ENCODE measurements at places on chromosomes 4 and X. TPM values are rescaled to one million over a fixed set of nuclear protein-coding genes. Genes with fewer than 3 reads are reported as not detected.

Gene FAM9B
- not detected for total RNA-seq

Gene RGN
- not detected for total RNA-seq

Gene RTL5
- total RNA-seq: 0.08 TPM

Gene FAM193A
- total RNA-seq: 18.9 TPM

Gene GUCY1A1
- total RNA-seq: 0.14 TPM

Gene ZNF732
- not detected for total RNA-seq

Gene EFHC2
- total RNA-seq: 0.34 TPM

Gene CORIN
- total RNA-seq: not detected

Gene RPS6KA6
- 0.56 TPM for total RNA-seq

Gene ADGRG4
- total RNA-seq: not detected

Gene ZAR1
- not detected for total RNA-seq

Gene GLUD2
- 0.14 TPM for total RNA-seq

Gene CDKN2AIP
- total RNA-seq: 27.7 TPM

Gene MAGEA1
- not detected for total RNA-seq

Gene SCML1
- total RNA-seq: 4.1 TPM

Gene PARM1
- not detected for total RNA-seq

Gene NSUN7
- 0.19 TPM for total RNA-seq

Gene NAT8L
- 0.56 TPM for total RNA-seq

- H3K4me1 ChIP-seq: no peaks in the 10 kb centered on the region
- no peak overlapping the region for H3K27ac ChIP-seq
These were observed 34.6 kb upstream of the TBC1D9 start for GRCh38 chr4:140790765-140791164.

GRCh38 chrX:37912304-37912703 lies 64.9 kb upstream of the DYNLT3 start:
- no peaks in the 10 kb centered on the region for H3K4me1 ChIP-seq
- DNase-seq: no peak
- no peaks in the 10 kb centered on the region for H3K36me3 ChIP-seq
- H3K27ac ChIP-seq: no peak overlapping the region
- no peak overlapping the region for H3K4me3 ChIP-seq

- no peak overlapping the region for H3K4me3 ChIP-seq
- no peaks in the 10 kb centered on the region for H3K4me1 ChIP-seq
- no peaks in the 10 kb centered on the region for H3K36me3 ChIP-seq
- H3K27me3 ChIP-seq: no peaks in the 10 kb centered on the region
- H3K27ac ChIP-seq: no peak overlapping the region
These were observed 408.2 kb downstream of the SMARCA1 start for GRCh38 chrX:129115104-129115503.

- H3K4me1 ChIP-seq: no peaks in the 10 kb centered on the region
- no peak for DNase-seq
- no peak overlapping the region for H3K27ac ChIP-seq
- H3K36me3 ChIP-seq: no peaks in the 10 kb centered on the region
These were observed 540.3 kb downstream of the PCDH18 start for GRCh38 chr4:136992032-136992431.

- no peaks in the 10 kb centered on the region for H3K4me1 ChIP-seq
- H3K27me3 ChIP-seq: peaks cover 12% of the 10 kb centered on the region
- H3K36me3 ChIP-seq: no peaks in the 10 kb centered on the region
These were observed 187.0 kb downstream of the CCNG2 start for GRCh38 chr4:77344001-77344400.

DNA sequence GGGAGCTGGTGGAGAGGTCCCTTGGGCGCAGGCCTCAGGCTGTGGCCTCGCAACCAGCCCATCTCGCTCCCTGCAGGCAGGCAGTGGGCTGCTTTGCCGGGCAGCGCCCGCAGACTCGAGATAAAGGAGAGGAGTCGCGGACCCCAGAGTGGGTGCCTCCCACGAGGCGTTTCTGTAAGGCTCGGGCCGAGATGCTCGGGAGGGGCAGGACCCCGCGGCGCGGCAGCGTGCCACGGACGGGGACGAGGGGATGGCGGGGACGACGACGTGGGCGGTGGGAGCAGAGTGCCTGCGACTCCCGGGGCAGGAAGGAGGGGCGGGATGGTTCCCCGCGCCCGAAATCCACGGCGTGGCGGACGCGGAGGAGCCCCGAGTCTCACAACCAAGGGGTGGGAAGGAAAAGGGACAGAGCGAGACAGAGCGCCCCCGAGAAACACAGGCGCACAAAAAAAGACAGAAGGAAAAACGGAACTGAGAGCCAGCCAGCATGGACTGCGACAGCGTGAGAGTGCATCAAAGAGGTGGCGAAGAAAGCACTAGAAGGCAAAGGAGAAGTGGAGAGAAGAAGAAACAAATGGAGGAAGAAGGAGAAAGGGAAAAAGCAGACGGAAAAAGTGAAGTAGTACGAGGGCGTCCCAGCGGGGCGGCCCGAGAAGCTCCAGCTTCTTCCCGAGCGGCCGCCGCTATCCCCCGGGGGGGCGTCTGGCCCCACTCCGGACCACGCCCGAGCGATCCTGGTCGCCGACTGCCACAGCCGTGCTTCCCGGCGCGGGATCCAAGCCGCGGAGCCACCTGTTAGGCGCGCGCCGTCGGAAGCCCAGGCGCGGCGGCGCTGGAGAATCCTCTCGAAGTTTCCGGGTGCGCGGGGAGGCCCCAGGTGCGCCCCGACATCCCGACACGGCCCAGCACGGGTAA lies 1.5 kb downstream of the BEND4 start:
- H3K36me3 ChIP-seq: no peaks in the 10 kb centered on the region
- H3K4me1 ChIP-seq: peaks cover 15% of the 10 kb centered on the region
- peaks cover 67% of the 10 kb centered on the region for H3K27me3 ChIP-seq
- DNase-seq: no peak
- H3K4me3 ChIP-seq: peak overlapping the region; percentile 85

DNA sequence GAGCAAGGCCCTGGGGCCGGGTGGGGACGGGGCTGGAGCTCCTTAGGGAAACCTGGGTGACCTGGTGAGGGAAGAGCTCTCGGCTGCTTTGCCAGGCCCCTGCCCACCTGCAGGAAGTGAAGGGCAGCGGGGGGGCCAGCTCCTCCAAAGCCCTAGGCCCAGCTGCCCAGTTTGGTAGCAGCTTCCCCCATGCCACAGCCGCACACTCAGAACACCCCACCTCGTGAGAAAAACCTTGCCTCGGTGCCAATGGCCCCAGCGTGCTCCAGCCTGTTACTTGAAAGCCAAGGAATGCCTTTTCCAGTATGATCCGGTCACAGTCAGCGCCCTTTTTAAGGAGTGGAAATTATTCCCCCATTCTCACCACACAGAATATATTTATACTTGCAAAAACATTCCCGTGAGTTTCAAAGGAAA lies 38.3 kb downstream of the ACOX3 start:
- H3K4me1 ChIP-seq: no peaks in the 10 kb centered on the region
- H3K4me3 ChIP-seq: no peak overlapping the region
- H3K27ac ChIP-seq: no peak overlapping the region
- no peak for DNase-seq

- DNase-seq: no peak
- no peaks in the 10 kb centered on the region for H3K4me1 ChIP-seq
- no peaks in the 10 kb centered on the region for H3K36me3 ChIP-seq
- no peak overlapping the region for H3K4me3 ChIP-seq
- H3K27me3 ChIP-seq: no peaks in the 10 kb centered on the region
These were observed 92.8 kb downstream of the EVC2 start for GRCh38 chr4:5615496-5616075.

GRCh38 chr4:110616238-110617074 lies 6.4 kb downstream of the PITX2 start:
- peaks cover 98% of the 10 kb centered on the region for H3K27me3 ChIP-seq
- H3K4me1 ChIP-seq: peaks cover 25% of the 10 kb centered on the region
- H3K36me3 ChIP-seq: peaks cover 4% of the 10 kb centered on the region
- no peak for DNase-seq
- no peak overlapping the region for H3K4me3 ChIP-seq
- H3K27ac ChIP-seq: no peak overlapping the region

DNA sequence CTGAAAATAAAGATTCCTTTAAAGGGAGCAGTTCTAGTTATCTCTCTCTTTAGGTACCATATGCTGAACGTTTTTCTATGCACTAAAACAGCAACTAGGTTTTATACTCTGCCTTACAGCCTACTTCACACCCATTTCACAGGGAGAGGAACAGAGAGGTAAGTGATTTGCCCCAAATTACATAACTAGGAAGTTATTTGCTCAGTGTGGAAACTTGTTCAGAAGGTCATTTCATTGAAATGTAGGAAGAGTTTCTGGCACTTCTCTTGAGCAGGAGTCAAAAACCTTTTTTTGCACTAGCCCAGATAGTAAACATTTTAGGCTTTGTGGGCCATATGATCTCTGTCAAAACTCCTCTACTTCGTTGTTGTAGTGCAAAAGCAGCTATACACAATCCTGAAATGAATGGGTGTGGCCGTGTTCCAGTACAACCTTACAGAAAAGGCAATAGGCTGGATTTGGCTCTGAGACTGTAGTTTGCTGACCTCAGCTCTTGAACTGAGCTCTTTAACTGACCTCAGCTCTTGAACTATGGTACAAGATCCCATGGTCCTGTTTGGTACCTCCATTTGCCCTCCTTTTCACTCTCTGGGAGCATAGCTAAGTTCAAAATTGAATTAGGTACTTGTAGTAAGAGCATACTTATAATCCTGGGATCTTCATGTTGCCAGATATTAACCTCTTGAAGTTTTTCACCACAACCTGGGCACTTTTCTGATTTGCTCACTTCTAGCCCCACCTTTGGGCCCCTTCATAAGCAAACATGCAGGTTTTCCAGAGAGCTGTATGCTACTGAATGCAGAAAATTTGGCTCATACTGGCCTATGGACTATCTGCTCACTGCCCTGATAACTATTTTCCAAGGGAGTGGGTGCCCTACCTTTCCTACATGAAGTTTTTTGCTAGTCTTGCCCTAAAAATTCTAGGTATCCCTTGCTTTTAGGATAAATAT lies 53.3 kb downstream of the AR start:
- H3K36me3 ChIP-seq: no peaks in the 10 kb centered on the region
- no peak overlapping the region for H3K27ac ChIP-seq
- no peak for DNase-seq
- H3K27me3 ChIP-seq: no peaks in the 10 kb centered on the region

GRCh38 chr4:38968668-38969067 lies 63.5 kb downstream of the TMEM156 start:
- no peak overlapping the region for H3K27ac ChIP-seq
- peaks cover 16% of the 10 kb centered on the region for H3K4me1 ChIP-seq
- no peak for DNase-seq
- peaks cover 48% of the 10 kb centered on the region for H3K36me3 ChIP-seq
- H3K27me3 ChIP-seq: no peaks in the 10 kb centered on the region

DNA sequence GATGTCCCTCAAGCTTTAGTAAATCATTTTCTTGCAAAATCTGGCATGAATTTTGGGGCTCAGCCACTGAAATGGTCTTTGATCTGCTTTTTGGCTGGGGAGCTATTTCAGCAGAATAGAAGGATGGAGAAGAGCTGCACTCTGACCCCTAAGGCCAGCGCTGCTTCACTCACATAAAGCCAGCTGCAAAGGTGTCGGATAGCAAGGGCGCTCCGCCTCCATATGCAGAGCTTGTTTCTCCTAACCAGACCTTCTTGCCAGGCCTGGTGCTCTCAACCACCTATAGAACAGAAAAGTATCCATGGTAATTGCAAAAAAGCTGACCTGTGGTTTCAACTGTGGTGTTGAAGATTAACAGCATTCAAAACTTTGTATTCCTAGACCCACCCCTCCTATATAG lies 24.1 kb upstream of the COQ2 start:
- no peak overlapping the region for H3K4me3 ChIP-seq
- peaks cover 6% of the 10 kb centered on the region for H3K36me3 ChIP-seq
- H3K27ac ChIP-seq: no peak overlapping the region
- no peaks in the 10 kb centered on the region for H3K27me3 ChIP-seq

DNA sequence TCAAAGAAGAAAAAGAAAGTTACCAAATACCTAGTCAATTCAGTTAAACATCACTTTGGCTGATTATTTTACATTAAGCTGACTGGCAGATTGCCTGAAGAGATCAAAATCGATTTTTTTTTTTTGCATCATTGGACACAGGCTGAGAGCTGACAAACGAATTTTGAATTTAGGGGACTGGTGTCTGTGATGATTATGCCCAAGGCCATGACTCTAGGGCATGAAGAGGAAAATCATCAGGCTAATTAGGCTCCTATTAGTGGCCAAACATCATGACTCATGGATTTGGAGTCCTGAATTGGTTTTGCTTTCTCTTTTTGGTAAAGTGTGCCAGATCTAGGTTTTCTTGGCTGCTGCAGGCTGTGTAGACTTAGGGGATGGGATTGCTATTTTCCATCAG lies 829.3 kb upstream of the LCORL start:
- no peak overlapping the region for H3K4me3 ChIP-seq
- no peaks in the 10 kb centered on the region for H3K27me3 ChIP-seq
- no peak for DNase-seq
- H3K27ac ChIP-seq: no peak overlapping the region
- H3K4me1 ChIP-seq: no peaks in the 10 kb centered on the region
